ENCODE measurements at places on chromosomes 1 and 21.

- DNase-seq: no peak
Measured at GRCh38 chr1:243325305-243325890, 69.6 kb downstream of the SDCCAG8 start.

DNA sequence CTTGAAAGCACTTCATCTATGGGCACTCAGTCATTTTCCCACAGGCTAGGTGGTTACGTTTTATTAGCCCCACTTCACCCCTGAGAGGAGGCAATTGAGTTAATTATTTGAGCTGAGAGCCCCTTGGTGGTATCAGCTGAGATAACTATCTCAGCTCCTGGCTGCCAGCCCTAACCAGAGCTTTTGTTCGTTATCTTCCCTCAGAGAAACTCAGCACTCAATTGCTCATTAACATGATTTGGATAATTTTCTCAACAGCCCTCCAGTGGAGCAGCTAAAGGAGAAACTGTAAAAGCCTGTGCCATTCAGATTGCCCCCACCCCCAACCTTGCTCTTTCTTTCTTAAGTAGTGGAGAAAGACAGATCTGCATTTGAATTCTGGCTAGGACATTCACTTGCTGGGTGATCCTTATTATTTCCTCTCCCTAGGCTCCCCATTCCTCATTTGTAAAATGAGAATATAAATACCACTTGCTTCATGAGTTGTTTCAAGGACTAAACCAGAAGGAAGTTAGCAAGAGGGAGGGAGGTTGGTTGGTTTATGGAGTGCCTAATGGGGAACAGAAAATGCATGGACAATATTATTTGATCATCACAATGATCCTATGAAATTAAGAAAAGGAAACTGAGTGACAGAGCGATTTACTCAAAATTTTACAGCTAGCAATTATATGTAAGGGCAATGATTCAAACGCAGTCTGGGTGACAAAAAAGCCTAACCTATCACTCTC is 218.7 kb upstream of the FGGY start:
- DNase-seq: peak; percentile 88

DNA sequence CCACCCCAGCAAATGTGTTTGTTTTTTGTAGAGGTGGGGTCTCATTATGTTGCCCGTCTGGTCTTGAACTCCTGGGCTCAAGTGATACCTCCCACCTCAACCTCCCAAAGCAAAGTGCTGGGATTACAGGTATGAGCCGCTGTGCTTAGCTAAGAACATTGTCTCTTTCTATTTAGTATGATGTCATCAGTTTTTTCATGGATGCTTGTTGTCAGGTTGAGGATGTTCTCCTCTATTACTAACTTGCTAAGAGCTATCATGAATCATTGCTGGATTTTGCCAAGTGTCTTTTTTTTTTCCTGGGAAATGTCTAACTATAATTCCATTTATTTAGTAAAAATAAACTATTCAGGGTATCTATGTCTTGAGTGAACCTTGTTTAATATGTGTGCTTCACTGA is 19.0 kb upstream of the MPC2 start:
- no peak for DNase-seq

DNA sequence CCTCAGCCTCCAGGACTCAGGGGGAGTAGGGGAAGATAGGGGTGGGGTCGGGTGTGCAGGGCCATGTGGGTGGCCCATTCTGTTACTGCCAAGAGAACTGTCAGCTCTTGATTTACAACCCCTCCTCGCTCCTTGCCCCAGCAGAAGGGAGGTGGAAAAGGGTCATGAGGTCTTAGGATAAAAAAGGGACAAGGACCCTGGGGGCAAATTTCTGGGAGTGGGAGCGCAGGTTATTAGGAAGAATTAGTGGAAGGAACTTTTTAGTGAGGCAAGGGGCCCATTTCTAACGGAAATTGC is 812 bp downstream of the FAM110D start:
- DNase-seq: no peak

GRCh38 chr1:234720709-234721441 is 110.9 kb upstream of the IRF2BP2 start:
- no peak for DNase-seq

DNA sequence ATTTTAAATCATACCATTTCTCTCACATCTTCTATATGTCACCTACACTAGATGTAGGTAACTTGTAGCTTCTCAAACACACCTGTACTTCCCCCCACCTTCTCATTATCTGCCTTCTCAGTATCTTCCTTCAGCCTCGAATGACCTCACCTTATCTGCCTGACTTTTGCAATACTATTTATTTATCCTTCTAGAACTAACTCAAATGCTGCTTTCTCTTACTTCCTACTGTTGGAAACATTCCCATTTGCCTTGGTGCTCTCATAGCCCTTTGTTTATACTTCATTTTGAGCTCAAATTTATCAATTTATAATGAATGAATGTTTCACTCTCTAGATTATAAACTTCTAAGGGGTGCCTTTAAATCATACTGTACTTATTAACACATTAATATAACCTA is 50.4 kb upstream of the KIAA1614 start:
- no peak for DNase-seq

DNA sequence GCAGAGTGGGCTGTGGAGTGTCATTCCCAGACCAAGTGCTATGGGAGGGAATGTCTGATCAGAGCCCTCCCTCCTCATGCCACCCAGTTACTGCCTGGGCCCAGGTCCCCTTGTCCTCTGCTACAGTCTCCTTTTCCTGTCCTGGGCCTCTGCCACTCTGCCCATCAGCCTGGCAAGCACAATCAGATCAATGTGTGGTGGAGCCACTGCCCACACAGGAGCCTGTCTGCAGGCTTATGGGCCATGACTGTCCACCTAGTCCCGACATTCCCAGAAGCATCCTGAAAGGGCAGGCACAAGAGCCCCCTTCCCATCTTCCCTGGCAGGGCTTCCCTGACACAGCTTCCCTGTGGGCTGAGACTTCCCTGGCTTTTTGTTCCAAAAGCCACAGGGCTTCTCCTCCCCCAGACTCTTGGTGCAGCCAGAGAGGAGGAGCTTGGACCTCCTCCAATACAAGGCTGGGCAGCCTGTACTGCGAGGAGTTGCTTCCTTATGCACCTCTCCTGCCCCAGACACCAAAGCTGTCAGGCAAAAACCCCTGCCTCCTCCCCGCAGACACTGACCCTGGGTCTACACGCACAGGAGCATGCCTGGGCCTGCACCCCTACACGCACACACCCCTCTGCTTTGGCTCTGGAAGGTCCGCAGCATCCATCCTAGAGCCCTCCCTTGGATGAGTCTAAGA is 29.2 kb upstream of the CNTN2 start:
- DNase-seq: no peak

GRCh38 chr1:65267271-65267670 is 42.1 kb upstream of the DNAJC6 start:
- no peak for DNase-seq

DNA sequence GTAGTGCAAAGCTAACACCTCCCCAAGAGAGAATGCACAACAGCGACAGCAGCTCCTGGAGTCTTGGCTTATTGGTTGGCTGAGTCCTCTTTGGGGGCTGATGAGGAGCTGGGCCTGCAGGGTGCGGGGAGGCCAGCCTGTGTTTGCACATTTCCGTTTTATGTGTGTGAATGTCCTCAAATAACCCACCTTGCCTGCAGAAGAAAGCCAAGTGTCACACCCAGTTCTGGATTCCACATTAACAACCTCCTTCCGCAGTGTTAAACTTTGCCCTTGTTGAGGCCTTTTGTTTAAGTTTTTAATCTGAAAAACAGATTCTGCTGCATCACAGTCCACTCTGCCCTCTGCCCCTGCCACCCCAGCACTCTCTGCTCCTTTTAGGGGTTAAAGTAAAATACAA is 274.5 kb downstream of the TM2D1 start:
- no peak for DNase-seq

DNA sequence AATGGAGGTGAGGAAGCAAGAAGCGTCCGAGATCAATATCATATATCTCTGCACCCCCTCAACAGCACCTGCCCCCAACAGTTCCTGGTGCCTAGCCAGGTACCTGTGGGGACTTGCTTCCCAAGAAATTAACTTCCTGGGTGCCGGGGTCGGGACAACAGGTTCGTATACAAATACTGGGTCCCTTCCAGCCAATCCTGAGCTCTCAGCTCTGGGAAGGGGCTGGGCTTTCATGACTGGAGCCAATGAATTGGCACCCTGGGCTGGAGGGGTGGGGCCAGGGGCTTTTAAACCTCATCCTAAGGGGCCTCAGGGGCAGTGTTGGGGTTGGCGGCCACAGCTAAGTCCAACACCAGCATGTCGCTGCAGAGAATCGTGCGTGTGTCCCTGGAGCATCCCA is at the start of gene PADI3:
Gene PADI3 (plus strand): TSS at position 318 of the 400 bp plus-strand sequence. CDS start 40 bp downstream, at position 358.
- no peak for DNase-seq

DNA sequence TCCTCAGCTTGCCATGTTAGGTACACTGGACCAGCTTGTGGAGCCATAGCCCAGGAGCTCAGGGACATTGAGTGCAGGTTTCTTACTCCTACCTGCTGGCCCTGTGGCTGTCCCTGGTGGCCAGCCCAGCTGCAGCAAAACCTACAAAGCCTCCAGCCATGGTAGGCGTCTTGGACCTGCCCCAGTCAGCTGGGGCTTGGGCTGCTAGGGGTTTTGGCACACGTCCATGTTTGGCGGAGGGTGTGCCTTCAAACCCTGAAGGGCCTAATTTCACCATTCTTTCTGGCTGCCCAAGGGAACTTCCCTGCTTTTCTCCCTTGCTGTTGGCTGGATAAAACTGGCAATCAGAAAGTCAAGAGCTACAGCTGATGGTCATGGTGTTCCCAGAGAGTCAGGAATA is 25.4 kb downstream of the HMGCS2 start:
- peak; percentile 49 for DNase-seq

- no peak for DNase-seq
Measured at GRCh38 chr1:18637511-18637960, 6.9 kb downstream of the PAX7 start.

GRCh38 chr21:39529026-39529425 is 77.3 kb downstream of the SH3BGR start:
- DNase-seq: peak; percentile 61

DNA sequence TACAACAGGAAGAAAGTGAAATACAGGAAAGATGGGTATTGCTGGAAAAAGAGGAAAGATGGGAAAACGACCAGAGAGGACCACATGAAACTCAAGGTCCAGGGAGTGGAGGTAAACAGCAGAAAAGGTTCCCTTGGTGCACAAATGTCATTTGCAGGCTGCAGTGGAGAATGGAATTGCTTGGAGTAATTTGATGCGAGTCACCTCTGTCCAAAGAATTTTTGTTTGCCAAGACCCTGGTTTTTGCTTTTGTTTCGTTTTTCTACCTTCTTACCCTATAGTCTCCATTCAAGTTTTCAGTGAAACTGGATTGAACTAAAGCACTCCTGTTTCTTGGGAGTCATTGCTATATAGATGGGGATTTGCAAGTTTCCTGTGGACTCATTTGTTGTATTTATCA is 464.3 kb downstream of the CAMTA1 start:
- DNase-seq: peak; percentile 20

DNA sequence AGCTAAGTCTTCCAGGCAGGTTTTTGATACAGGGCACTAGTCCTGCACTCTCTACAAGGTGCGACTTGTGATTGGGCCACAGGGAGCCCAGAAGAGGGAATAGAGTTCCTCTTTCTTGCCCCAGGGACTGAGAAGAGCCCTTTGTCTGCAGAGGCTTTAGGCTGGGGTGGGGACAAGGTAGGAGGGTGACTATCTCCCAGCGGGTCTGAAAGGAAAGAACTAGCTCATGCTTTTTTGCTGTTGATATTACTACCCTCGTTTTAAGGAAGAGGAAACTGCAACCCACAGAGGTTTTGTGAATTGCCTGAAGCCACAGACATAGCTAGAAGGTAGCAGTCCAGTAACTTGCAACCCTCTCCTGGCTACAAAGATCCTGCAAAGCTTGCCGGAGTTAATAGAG is 615.2 kb downstream of the MATN1 start:
- DNase-seq: no peak

- DNase-seq: no peak
Measured at GRCh38 chr1:86419277-86419903, 4.6 kb upstream of the CLCA2 start.

- no peak for DNase-seq
Measured at GRCh38 chr1:246923482-246923881, 8.3 kb downstream of the AHCTF1 start.
